ENCODE measurements at places on chromosomes 7 and 10.

DNA sequence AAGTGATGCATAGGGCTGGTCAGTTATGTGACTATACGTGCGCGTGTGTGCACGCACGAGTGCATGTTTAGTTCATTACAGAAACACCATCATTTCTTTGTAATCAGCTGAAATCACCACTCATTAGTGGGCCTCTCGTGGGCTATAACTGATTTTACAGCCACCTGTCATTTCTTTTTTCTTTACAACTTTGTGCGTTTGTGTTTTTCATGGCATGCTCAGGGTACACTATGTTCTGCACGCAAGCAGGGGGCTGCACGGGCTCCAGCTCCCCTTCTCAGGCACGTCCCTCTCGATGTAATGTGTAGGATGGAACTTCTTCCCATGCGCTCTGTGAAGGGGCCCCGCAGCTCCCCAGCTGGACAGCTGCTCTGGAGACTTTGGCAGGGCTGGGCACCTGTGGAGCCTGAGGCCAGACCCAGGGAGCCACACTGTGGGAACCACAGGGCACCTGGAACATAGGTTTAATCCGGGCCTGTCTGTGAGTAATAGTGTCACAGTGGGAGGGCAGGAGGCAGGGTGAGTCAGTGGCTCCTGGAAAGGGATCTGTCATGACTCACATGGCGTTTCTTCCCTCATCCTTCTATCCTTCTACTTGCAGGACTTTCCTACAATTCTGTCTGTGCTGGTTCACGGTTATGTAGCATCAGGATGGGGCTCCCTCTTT is 4.9 kb downstream of the GCK start:
- no peak for DNase-seq

- DNase-seq = no peak
These were observed 30.1 kb downstream of the NUDCD3 start for GRCh38 chr7:44460325-44460724.

- DNase-seq = no peak
These were observed at the start of gene GCK for GRCh38 chr7:44189286-44189992. Gene GCK, minus strand, starts transcription at chr7:44189439. Its CDS starts 486 bp downstream, at chr7:44188953.

GRCh38 chr7:133437544-133437943 is 184.7 kb downstream of the EXOC4 start:
- no peak for DNase-seq

DNA sequence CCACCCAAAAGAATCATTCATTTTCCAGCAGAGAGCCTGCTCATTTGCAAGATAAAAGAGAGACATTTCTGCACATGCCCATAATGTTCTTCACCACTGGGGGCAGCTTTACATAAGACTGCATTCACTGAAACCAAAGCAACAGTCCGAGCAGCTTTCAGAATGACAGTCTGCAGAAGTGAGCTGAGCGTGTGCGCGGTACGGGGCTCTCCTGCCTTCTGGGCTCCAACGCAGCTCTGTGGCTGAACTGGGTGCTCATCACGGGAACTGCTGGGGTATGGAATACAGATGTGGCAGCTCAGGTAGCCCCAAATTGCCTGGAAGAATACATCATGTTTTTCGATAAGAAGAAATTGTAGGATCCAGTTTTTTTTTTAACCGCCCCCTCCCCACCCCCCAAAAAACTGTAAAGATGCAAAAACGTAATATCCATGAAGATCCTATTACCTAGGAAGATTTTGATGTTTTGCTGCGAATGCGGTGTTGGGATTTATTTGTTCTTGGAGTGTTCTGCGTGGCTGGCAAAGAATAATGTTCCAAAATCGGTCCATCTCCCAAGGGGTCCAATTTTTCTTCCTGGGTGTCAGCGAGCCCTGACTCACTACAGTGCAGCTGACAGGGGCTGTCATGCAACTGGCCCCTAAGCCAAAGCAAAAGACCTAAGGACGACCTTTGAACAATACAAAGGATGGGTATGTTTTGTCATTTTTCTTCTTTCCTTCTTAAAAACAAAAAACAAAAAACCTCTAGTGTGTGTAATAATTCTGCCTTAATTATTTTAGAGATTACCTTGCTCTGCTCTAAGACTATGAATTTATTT is at the start of gene LRRTM3:
LRRTM3 (plus strand) TSS at position 141 of the 820 bp plus-strand sequence.
- DNase-seq = no peak

GRCh38 chr10:130047336-130047735 is 63.3 kb downstream of the C10orf143 start:
- DNase-seq = no peak

GRCh38 chr10:34905200-34905927 is 90.3 kb upstream of the PARD3 start:
- DNase-seq = no peak

- no peak for DNase-seq
These were observed 30.4 kb downstream of the PLAU start for GRCh38 chr10:73941300-73941699.

DNA sequence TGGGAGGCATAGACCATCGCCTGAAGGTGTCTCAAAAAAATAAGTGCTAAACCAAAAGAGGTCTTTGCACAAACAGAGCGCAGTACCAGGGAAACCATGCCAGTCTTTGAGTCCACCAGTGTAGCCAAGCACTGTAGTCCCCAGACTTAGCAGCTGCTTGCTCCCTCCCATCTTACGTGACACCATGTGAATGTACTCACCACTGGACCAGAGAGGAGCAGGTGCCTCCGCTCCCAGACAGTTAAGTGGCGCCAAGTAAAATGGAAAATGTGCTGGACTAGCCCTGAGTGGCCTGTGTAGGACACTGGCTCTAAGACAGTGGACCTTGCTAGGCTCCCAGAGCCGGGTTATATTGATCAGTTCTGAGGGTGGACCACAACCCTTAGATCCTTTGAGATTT is 47.7 kb upstream of the PLEKHA1 start:
- no peak for DNase-seq

- no peak for DNase-seq
These were observed 10.2 kb upstream of the LMOD2 start for GRCh38 chr7:123645516-123645915.

GRCh38 chr10:77877441-77878344 is 48.9 kb downstream of the DLG5 start:
- no peak for DNase-seq

DNA sequence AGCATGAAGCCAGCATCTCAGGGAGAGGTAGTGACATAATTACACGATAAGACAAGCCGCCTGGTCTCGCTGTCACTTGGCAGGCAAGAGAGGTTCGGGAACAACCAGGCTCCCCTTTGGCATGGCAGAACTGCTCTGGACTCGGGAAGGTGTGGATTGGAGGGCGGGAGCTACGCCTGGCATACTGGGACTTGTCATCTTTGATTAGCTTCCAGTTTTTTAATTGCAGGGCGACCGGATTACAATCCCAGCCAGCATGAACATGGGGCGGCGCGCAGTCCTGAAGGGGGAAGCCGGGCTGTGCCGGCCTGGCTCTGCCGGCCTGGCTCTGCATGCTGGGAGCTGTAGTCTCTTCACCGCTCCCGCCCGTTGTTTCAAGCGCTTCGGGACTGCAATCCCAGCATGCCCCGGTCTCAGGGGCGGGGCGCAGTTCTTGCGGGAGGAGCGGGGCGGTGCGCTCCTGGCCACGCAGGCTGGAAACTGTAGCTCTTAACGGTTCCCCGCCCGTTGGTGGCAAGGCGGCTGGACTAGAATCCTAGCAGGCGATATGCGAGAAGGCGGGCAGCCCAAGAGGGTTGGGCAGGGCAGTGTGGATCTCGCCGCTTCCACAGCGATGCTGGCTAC is 45.5 kb upstream of the ZNF716 start:
- DNase-seq = no peak

DNA sequence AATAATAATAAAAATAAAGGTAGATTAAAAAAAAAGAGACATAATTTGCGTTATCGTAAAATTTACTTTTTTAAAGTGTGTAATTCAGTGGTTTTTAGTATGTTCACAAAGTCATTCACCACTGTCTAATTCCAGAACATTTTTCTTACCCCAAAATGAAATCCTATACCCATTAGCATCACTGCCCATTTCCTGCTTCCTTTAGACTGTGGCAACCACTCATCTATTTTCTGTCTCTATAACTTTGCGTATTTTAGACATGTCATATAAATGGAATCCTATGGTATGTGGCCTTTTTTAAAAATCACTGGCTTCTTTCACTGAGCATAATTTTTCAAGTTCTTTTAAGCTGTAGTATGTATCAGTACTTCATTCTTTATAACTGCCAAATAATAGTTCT is 53.6 kb downstream of the KAT6B start:
- no peak for DNase-seq

- no peak for DNase-seq
These were observed 13.6 kb downstream of the CLIP2 start for GRCh38 chr7:74302745-74303221.

GRCh38 chr10:52609626-52610240 is 162.9 kb downstream of the MBL2 start:
- DNase-seq = no peak

DNA sequence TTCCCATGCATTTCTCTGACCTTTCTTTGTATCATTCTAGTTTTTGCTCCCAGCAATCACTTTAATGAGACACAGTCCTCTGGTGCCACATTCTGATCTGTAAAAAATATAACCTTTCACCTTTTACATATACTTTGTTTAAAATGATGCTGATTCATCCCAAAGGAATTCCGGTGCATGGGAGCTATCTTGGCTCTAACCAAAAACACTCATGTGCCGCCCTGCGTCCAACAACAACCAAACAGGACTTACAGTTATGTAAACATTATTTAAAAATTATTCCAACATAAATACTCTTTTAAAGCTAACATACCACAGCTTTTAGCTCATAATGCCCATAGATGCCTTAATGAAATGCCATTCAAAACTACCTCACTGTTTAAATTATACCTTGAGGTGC is 7.7 kb upstream of the OPALIN start:
- no peak for DNase-seq

- no peak for DNase-seq
These were observed 31.6 kb upstream of the PPP1R3C start for GRCh38 chr10:91664426-91664825.

- no peak for DNase-seq
These were observed 800.5 kb upstream of the KCND2 start for GRCh38 chr7:119472408-119473038.

DNA sequence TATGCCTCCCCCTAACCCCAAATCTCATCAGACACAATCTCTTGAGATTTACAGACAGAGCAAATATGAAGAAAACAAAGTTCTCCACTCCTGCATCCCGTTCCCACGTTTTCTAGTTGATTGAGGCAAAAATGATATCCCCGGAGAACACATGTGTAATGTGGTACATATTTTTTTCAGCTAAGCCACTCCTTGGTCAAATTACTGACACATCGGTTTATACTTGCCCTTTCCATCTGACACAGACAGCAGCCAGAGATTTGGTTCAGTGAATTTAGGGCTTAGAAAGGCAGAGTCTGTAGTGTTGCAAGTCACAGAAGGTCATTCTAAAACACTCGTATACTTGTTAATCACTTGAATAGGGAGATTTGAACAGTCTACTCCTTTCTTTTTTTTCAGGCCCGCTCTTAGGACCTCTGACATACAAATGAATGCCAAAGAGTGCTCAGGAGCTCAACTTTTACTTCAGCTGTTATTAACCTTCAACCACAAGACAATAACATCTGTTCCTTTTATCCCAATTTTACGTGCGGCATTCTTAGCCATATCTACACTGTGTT is 1.8 kb upstream of the DDX50 start:
- no peak for DNase-seq

DNA sequence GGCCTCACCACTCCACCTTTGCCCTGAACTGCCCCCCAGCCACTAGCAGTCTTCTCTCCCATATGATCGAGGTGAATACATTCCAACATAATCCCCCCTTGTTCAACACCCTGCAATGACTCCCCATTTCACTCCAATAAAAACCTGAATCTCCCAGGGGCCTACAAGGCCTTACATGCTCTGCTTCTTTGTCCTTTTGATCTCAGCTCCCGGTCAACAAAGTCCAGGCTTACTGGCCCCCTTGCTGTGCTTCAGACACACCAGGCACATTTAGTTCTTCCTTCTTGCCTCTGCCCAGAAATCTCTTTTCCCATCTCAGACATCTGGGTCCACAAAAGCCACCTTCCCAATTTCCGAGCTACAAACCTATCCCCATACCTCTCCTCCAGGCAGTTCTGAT is 14.0 kb downstream of the MET start:
- DNase-seq = no peak

DNA sequence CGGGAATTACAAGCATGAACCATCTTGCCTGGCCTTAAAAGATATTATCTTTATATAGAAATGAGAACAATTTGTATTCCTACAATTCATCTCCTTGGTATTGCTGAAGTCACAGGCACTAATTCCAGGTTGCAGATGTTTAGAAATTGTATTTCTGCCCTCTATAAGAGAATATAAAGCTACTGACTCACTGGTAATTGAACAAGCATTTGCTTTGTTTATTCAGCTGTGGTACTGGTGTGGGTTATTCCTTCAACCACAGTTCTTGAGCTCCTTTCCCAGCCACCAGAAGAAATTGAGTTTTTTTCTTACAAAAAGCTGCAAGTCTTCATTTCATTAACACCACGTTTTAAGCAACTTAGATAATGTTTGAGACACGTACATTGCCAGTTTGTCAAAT is 29.0 kb upstream of the MPP7 start:
- no peak for DNase-seq

- no peak for DNase-seq
These were observed 617 bp upstream of the FOXI2 start for GRCh38 chr10:127736222-127736914.

- no peak for DNase-seq
These were observed 19.6 kb upstream of the AKR1C2 start for GRCh38 chr10:5023177-5023805.

DNA sequence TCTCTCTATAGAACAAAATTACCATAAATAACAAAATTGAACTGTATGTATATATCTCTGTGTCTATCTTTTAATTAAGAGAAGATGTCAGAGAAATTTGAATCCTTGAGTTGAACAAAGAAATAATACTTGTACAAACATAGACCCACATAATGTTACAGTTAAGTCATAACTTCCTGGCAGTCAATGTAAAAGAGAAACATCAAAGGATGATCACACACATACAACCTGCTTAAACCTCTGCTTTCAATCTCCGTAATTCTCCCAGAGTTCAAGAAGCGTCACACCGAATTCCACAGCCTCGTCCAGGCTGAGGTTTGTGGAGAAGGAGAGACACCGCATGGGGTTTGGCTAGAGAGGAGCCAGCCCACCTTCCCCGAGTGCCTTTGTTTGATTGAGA is 40.1 kb upstream of the LRRC4 start:
- DNase-seq = no peak

DNA sequence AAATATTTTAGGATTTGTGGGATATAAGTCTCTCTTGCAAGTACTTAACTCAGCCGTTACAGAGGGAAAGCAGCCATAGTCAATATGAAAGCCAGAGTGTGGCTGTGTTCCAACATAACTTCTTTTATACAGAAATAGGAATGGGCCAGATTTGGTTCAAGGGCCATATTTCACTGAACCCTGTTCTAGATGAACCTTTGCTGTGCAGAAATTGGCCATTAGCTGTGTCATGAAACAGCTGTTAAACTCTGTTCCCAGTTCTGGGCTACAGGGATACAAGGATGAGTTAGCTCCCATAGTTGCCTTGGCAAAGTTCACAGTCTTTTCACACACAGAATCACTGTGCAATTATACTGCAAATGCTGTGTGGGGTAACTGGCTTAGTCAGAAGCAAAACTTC is 213.9 kb upstream of the LRRN3 start:
- no peak for DNase-seq
